Large intestine (tissue), 12 donors: ENCODE measurements at places on chromosomes 5 and 9.

DNA sequence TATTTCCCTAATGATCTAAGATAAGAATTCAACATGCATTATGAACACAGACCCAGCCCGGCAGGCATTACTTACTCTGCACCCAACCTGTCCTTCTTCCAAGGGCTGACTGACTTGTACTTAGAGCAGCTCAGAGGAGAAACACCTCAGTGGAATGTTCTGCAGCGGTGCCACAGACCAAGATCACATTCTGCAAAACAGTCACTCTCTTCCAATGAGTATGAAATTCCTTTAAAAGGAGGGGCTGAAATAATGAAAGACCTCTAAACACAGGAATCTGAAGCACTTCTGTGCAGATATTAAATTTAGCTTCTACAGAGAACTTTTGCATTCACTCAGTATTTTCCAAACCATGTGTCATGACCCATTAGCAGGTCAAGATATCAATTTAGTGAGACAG is 172.9 kb downstream of the ZDHHC21 start:
- no peak for DNase-seq

- peak; percentile 31 for DNase-seq
Measured at GRCh38 chr5:147906326-147907095, at the start of gene C5orf46. Gene C5orf46 (minus strand): TSS chr5:147906538. CDS start chr5:147906501, 37 bp downstream.

DNA sequence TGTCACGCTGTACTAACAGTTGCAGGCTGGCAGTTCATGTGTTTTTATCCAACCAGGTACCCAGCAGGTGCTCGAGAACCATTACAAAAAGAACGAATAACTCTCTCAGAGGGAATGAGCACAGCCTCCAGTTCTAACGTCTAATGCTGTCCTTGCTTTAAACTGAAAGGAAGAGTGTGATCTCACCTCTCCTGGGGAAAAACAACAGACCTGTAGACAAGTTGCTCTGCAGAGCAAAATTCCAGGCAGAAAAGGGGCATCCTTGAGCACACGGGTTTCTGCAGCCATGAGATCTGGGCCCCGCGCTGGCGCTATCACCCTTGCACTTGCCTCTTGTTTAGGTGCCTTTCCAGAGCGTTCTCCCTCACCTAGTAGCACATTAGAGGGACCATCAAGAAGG is 92.5 kb upstream of the DNAH5 start:
- no peak for DNase-seq

- DNase-seq: no peak
Measured at GRCh38 chr9:127129718-127130085, 7.3 kb upstream of the ANGPTL2 start.

DNA sequence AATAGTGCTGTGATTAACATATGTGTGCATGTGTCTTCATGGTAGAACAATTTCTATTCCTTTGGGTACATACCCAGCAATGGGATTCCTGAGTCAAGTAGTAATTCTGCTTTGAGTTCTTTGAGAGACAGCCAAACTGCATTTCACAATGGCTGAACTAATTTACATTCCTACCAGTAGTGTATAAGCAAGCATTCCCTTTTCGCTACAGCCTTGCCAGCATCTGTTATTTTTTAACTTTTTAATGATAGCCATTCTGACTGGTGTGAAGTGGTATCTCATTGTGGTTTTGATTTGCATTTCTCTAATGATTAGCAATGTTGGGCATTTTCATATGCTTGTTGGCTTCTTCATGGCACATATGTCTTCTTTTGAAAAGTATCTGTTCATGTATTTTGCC is 308.5 kb downstream of the ARRDC3 start:
- DNase-seq: peak; percentile 7

DNA sequence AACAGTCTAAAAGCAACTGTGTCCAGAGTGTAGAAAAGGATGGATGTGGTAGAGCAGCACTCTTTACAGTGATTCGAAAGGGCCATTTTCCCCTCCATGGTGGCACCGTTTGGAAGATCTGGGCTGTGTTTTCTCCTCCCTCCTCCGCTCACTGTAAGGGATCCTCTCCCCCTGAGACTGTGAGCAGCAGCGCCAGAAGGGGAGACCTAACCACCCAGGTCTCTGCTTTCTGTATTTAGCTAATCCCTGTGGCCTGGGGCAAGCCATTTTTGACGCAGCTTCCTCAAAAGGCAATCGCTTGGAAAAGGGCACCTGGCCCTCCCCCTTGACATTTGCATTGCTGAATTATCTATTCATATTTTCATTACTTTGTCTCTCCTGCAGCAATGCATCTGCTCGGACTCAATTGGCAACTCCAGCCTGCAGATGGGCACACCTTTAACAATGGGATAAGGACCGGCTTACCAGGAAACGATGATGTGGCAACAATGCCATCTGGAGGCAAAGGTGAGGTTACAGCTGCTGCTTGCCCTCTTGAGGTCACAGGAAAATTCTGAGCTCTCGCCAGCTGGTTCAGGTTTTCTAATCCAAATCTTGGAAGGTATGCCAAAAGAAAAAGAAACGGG is 244.3 kb upstream of the WWC1 start:
- DNase-seq: peak; percentile 31

DNA sequence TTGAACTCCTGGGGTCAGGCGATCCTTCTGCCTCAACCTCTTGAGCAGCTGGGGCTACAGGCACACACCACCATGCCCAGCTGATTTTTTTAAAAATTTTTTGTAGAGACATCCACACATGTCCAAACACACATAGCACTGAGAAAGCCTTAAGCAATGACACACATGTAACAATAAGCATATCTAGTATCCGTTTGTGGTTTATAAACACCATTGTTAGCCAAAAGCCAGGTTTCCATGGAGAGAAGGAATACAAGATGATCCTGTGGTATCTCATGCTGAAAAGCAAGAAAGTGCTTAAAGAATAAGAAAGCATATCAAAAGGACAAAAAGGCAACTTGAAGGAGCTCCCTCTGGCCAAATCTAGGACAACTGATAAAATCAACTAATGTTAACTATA is 29.7 kb upstream of the SLC1A3 start:
- no peak for DNase-seq

DNA sequence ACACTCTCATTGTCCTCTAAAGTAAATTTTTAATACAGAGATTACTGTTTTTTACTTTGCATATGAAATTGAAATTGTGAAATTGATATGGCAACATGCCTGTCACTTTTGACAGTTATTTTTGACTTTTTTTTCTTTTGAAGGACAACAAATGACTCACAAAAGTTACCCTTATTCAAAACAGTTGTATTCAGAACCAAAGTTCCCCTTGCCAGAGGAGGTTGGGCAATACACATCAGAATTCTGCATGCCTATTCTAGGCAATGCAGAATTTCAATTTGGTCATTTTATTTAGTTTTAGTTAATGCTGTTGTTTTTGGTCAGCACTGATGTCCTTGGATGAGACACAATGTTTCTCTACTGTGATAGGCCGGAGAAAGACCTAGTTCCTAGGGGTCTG is 299.1 kb upstream of the PRR16 start:
- no peak for DNase-seq

- DNase-seq: no peak
Measured at GRCh38 chr9:134993996-134994720, 76.4 kb upstream of the FCN1 start.

GRCh38 chr5:36836831-36837230 is 39.7 kb upstream of the NIPBL start:
- DNase-seq: no peak

GRCh38 chr5:92505145-92505544 is 1075.9 kb downstream of the NR2F1-AS1 start:
- no peak for DNase-seq

- peak; percentile 6 for DNase-seq
Measured at GRCh38 chr5:112186401-112186990, 232.6 kb downstream of the EPB41L4A start.

GRCh38 chr5:144298658-144299057 is 128.0 kb downstream of the KCTD16 start:
- no peak for DNase-seq

GRCh38 chr9:90515510-90515909 is 127.1 kb downstream of the DIRAS2 start:
- DNase-seq: no peak

DNA sequence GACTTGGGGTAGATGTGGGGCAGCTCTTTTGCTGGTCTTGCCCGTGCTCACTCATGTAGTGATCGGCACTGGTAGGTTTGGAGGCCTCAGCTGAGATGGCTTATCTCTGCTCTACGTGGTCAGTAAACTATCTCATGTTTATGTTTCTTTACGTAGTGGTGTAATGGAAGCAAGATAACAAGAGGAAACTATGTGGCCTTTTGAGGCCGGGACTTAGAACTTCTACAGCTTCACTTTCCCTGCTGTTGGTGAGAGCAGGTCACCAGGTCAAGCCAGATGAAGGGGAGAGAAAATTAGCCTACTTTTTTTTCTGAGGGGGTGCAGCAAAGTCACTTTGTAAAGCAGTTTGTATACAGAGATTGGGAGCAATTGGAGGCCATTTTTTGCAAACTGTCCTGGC is 8.5 kb downstream of the FOCAD start:
- DNase-seq: no peak

DNA sequence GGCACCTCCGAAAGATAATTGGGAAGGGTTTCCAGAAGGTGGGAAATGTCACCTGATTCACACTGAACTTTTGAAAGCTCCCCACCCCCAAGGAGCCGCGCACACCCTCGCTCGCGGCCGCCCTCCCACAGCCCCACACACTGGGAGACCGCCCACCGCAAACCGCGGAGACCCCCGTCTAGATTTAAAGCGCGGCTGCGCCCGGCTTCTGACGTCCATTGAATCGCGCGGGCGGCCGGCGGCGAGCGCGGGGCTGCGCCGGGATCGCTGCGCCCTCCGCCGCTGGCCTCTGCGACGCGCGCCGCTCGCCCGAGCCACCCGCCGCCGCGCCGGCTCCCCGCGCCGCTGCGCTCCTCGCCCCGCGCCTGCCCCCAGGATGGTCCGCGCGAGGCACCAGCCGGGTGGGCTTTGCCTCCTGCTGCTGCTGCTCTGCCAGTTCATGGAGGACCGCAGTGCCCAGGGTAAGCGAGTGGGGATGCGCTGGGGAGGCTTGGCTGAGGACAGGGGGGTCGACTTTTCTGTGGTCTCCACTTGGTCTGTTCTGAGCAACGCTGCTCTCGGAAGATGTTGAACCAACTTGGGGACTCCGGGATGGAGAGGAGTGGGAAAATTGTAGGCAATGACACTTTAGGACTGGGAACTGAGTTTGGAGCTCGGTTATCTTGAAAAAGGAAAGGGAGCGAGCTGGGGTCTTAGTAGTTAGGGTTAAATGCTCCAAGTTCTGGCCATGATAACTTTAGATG is at the start of gene FST:
Gene FST, plus strand, starts transcription at position 214 of the 743 bp plus-strand sequence. Its CDS starts 163 bp downstream, at position 377.
- peak; percentile 8 for DNase-seq

DNA sequence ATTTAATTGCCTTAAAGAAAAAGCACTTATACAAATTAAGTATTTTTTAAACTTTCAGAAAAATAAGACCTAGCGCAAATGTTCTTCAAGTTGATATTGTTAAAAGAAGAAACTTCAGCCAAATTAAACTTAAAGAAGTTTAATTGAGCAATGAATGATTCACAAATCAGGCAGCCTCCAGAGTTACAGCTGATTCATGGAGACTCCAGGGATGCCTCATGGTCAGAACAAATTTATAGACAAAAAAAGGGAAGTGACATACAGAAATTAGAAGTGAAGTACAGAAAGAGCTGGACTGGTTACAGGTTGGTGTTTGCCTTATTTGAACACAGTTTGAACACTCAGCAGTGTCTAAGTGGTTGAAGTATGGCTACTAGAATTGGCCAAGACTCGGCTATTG is 60.3 kb downstream of the CDKN2A start:
- no peak for DNase-seq

- DNase-seq: peak; percentile 80
Measured at GRCh38 chr5:76787237-76787636, 31.6 kb upstream of the F2RL1 start.

DNA sequence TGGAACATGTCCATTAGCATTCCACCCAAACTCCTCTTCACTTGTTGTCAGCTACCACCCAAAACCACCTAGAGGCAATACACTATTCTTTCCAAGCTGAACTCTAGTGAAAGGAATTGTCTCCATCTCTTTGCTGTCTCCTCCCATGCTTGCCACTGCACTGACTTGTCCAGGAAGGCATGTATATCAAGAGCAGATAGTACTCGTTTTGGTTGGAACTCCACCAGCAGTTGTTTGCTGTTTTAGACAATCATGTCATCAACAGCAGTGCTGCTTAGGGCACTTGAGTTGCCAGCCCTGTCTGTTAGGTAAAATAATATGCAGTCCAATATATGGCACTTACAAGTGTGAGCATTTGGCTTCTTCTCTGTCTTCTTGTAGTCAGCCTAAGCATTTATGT is 80.0 kb upstream of the SAP30L start:
- DNase-seq: no peak

GRCh38 chr5:74951865-74952264 is 85.7 kb upstream of the FAM169A start:
- no peak for DNase-seq

DNA sequence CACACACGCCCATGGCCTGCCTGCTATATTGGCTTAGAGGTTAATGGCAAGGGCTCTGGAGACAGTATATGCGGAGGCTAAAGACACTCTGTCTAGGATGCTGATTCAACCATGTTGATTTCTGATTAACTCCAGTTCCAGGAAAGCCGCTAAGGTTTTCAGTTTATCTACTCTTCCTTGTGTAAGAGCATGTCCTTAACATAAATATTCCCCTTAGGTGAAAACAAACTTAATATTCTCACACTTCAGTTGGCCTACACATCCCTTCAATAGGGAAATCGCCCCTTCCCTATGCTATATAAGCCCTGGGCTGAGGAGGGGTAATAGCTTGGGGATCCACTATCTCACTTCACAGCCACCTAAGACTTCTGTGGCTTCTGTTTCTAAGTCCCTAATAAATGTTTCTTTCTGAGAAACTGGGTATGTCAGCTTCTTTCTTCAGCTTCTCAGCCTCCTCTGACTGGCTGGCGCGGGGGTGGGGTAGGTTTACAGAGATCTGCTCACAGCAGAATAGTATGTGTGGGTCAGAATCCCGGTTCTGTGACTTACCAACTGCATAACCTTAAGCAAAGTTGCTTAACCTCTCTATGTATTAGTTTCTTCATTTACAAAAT is 4.3 kb upstream of the GPX3 start:
- no peak for DNase-seq

DNA sequence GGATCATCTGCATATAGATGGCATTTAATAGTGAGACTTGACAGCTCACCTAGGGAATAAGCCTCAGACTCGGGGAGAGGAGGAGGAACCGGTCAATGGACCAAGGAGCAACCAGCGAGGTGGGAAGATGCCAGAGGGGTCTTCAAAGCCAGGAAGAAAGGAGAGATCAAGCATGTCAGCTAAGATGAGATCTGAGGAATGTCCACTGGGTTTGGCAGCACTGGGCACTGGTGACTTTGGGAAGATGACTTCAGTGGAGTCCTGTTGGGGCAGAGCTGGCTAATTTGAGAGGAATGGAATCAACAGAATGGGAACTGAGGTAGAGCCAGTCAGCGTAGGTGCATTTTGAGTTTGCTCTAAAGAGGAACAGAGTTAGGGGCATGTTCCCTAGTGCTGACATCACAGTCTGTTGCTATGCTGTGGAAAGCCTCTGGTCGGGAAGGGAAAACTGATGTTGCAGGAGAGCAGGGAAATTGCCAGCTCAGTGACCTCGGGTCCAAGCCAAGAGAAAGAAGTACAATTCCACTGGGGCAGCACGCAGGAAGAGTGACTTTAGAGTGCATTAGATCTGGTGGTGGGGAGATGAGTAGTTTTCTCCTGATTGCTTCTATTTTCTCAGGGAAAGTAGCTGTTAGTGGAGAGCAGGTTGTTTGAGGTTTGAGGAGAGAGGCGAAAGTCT is 56.9 kb downstream of the ZNF618 start:
- DNase-seq: no peak
